Chondrocyte (in vitro differentiated cells): ENCODE measurements at places on chromosomes 1 and 21. TPM values are rescaled to one million over a fixed set of nuclear protein-coding genes. Genes with fewer than 3 reads are reported as not detected.

DNA sequence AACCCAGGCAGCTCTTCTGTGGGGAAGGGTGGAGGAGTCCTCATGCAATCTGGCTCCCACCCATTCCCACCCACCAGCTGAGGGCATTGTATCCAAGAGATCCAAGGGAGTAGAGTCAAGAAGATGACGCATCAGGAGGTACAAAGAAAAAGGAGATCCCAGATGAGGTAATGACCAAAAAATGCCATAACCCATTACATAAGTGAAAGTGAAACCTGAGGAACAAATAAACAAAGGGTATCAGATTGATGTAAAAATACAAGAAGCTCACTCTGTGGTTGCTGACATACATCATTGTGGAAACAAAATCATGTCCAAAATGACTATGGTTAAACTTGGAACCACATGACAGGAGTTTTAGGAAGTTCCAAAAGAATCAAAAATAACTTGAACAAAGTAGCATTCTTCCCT is 42.5 kb downstream of the CCN1 start:
- H3K4me1 ChIP-seq = peaks cover 40% of the 10 kb centered on the region
- H3K27ac ChIP-seq = peak overlapping the region; percentile 36
- H3K4me3 ChIP-seq = no peak overlapping the region
- DNase-seq = no peak
- no peaks in the 10 kb centered on the region for H3K27me3 ChIP-seq

DNA sequence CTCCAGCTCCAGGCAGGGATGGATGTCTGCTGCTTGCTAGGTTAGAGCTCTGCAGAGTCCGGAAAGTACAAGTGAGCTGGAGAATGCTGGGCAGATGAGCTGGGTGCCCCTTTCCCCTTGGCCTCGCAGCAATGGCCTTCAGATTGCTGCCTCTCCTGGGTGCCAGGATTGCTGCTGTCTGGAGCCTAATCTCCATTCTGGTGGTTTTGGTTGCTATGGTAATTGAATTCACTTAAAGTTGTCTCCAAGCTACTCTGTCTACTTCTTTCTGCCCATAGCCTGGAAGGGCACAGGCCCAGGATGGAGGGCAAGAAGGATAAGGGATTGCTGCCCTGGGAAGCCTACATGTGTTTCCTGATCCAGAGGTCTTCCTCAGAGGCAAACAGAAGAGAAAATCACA is 14.6 kb upstream of the KCND3 start:
- peaks cover 46% of the 10 kb centered on the region for H3K27me3 ChIP-seq
- DNase-seq = no peak
- H3K36me3 ChIP-seq = peaks cover 3% of the 10 kb centered on the region
- no peak overlapping the region for H3K4me3 ChIP-seq

DNA sequence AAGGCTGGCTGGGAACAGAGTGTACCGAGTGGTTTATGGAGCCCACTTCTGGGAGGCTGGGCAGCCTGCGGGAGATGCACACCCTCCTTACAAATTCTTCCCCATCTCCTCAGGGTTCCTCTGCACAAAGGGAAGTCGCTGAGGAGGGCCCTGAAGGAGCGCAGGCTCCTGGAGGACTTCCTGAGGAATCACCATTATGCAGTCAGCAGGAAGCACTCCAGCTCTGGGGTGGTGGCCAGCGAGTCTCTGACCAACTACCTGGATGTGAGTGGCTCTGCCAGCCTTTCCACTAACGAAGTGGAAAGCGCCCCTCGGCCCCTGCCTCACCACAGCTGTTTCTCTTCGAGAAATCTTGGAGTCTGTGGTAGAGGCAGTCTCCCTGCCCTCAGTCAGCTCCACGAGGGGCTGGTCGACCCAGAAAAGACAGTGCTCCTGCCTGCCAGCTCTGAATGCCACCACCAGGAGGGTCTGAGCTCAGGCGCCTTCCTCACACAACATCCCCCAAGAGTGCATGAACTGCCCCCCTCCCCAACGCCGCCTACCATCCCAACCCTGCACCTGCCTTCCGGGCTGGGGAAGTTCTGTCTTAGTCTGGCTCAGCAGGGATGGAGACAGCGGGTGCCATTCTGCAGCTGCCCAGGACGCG is 31.8 kb downstream of the PROK1 start:
- no peak overlapping the region for H3K4me3 ChIP-seq
- no peak overlapping the region for H3K27ac ChIP-seq
- no peaks in the 10 kb centered on the region for H3K4me1 ChIP-seq
- H3K36me3 ChIP-seq = peaks cover 2% of the 10 kb centered on the region
- H3K27me3 ChIP-seq = peaks cover 31% of the 10 kb centered on the region

DNA sequence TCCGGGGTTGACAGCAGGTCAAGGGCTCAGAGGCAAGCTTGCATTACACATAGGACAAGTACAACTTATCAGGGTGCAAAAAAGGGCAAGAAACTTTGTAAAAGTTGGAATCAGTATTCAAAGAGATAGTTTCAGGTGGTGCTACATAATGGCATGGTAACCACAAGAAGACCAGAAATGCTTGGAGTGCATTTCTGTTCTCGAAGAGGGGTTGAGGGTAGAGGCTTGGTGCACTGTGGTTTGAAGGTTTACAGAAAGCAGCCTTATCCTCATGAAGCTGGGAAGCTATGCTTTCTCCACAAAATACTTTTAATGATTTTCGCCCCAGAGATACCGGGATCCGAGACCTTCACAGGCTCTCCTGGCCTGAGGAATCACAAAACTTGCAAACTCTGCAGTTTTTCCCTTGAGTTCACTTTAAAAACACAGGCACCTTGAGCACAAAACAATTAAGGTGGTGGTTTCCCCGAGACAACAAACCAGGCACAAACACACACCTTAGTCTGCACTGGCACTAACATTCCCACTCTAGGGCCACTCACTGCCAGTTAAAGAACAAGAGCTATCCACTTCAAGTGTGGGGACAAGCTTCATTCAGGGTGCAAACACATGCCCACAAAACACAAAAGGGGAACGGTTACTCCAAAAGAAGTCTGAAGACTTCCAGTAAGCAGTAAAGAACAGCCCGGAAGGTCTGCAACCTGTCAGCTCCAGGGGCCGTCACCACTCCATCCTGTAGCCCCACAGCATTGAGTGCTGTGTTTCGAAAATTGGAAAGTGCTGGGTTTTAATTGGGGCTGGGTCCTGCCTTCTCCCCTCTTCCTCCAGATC is 29.8 kb upstream of the NFIA start:
- no peaks in the 10 kb centered on the region for H3K27me3 ChIP-seq
- H3K4me1 ChIP-seq = peaks cover 45% of the 10 kb centered on the region
- no peak overlapping the region for H3K4me3 ChIP-seq
- no peak overlapping the region for H3K27ac ChIP-seq
- H3K36me3 ChIP-seq = no peaks in the 10 kb centered on the region

DNA sequence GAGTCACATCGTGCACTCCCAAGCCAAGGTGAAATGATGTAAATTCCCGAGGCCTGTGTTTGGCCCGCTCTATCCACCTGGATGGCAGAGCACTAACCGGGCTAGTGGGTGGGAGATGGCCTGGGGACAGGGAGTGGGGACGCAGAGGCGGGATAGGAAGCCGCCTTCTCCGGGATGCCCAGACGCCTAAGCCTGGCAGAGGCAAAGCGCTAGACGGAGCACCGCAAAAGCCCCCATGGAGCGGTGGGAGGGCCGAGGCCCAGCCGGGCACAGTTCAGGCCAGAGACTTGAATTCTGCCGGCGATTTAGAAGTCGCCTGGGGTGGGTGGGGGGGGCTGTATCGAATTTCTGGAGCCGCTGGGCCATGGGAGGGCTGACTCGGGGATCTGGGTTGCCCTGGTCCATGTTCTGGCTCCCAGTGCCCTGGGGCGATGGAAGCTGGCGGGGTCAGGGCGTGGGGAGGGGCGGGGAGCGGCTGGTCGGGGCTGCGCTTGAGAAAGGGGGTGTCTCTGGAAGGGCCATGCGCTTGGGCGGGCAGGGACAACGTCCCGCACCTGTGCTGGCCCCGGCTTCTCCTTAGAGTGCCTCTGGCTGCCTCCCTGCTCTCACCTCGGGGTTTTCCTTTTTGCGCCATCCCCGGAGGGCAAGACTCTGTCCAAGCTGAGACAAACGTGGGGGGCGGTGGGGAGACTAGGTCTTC is 28.0 kb downstream of the KIAA2013 start:
- DNase-seq = no peak
- H3K4me3 ChIP-seq = no peak overlapping the region
- no peak overlapping the region for H3K27ac ChIP-seq
- H3K4me1 ChIP-seq = no peaks in the 10 kb centered on the region
- H3K27me3 ChIP-seq = peaks cover 24% of the 10 kb centered on the region

GRCh38 chr1:25695771-25696311 is 79.2 kb downstream of the MAN1C1 start:
- no peak for DNase-seq
- H3K27me3 ChIP-seq = no peaks in the 10 kb centered on the region
- H3K27ac ChIP-seq = peak overlapping the region; percentile 97
- peaks cover 71% of the 10 kb centered on the region for H3K4me1 ChIP-seq

- H3K4me3 ChIP-seq = no peak overlapping the region
- no peak for DNase-seq
- H3K4me1 ChIP-seq = peaks cover 13% of the 10 kb centered on the region
- no peaks in the 10 kb centered on the region for H3K36me3 ChIP-seq
- H3K27me3 ChIP-seq = no peaks in the 10 kb centered on the region
- H3K27ac ChIP-seq = no peak overlapping the region
These were observed 1.5 kb upstream of the AKNAD1 start for GRCh38 chr1:108858230-108858950.

DNA sequence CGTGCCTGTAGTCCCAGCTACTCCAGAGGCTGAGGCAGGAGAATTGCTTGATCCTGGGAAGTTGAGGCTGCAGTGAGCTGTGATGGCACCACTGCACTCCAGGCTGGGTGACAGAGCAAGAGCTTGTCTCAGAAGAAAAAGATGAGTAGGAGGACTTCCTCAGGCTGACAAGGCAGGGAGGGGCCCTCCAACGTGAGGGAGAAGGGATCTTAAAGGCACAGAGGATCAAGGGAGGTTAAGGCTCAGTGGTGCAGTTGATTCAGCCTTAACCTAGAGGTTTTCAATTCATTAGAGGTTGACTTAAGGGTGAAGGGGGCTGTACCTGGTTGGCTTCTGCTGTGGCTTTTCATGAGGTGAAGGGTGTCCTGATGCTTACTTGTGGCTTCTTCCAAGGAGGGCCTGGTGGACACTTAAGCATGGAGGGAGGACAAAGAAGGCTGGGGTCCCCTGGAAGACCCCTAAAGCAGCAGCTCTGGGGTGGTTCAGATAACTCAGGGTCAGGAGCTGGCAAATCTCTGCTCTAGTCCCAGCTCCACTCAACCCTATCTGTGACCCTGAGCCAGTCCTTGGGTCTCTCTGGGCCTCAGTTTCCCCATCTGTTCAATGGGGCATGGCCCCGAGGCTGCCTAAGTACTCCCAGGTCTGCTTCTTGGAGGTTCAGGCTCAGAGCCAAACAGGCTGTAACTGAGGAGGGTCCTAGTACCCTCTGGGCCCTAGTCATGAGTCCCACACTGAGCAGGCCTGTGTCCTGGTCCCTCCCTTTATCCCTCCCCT is 6.3 kb downstream of the EXTL1 start:
- H3K4me1 ChIP-seq = peaks cover 21% of the 10 kb centered on the region
- H3K27ac ChIP-seq = no peak overlapping the region
- H3K27me3 ChIP-seq = no peaks in the 10 kb centered on the region
- no peak for DNase-seq

DNA sequence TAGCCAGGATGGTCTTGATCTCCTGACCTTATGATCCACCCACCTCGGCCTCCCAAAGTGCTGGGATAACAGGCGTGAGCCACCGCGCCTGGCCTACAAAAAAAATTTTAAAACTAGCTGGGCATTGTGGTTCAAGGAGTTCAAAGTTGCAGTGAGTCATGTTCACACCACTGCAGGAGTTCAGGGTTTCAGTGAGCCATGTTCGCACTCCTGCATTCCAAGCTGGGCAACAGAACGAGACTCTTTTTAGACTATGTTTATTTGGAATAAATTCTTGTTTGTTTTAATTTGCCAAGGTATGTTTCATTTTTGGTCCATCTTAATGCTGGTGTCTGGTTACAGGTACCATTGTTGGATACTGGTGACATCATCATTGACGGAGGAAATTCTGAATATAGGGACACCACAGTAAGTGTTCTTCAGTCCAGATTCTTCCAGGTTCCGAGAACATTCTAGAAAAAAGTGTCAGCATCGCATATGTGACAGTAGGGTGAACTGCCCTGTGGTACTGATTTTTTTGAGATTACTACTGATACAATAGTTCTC is 3.9 kb downstream of the PGD start:
- H3K4me1 ChIP-seq = peaks cover 46% of the 10 kb centered on the region
- H3K4me3 ChIP-seq = no peak overlapping the region
- H3K36me3 ChIP-seq = peaks cover 27% of the 10 kb centered on the region
- no peak for DNase-seq
- H3K27ac ChIP-seq = peak overlapping the region; percentile 75

GRCh38 chr1:8560611-8561544 is 243.0 kb downstream of the SLC45A1 start:
- H3K27me3 ChIP-seq = no peaks in the 10 kb centered on the region
- no peak for DNase-seq
- peaks cover 18% of the 10 kb centered on the region for H3K4me1 ChIP-seq
- no peaks in the 10 kb centered on the region for H3K36me3 ChIP-seq

GRCh38 chr1:166184012-166184411 is 17.2 kb upstream of the FAM78B start:
- H3K36me3 ChIP-seq = no peaks in the 10 kb centered on the region
- peaks cover 5% of the 10 kb centered on the region for H3K27me3 ChIP-seq
- no peak overlapping the region for H3K27ac ChIP-seq
- DNase-seq = no peak

GRCh38 chr1:6464514-6464836 is 1.5 kb downstream of the TNFRSF25 start:
- H3K4me1 ChIP-seq = no peaks in the 10 kb centered on the region
- DNase-seq = no peak
- no peak overlapping the region for H3K4me3 ChIP-seq
- no peaks in the 10 kb centered on the region for H3K27me3 ChIP-seq
- peaks cover 27% of the 10 kb centered on the region for H3K36me3 ChIP-seq

DNA sequence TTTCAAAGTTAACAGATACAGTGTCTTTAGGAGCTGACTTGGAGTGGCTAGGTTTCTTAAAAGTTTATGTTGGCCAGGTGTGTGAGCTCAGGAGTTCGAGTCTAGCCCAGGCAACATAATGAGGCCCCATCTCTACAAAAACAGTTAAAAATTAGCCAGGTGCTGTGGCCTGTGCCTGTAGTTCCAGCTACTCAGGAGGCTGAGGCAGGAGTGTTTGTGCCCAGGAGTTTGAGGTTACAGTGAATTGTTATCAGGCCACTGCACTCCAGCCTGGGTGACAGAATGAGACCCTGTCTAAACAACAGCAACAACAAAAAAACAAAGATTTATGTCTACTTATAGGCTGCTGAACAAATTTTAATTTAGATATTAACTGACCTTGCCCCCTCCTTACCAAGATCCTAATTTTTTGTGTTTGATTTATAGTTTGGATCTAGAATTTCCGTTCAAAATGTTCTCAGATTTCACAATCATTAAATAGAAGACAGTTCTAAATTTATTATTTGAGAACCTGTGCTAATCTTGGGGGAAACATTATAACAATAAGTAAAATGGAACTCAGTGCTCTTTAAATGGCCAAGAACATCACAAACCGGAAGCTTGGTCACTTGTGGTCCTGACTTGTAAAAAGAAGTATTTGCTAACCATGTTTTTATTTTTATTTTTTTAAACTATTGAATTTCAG is 67.8 kb downstream of the POU2F1 start:
- no peak overlapping the region for H3K4me3 ChIP-seq
- no peaks in the 10 kb centered on the region for H3K27me3 ChIP-seq
- no peak for DNase-seq
- no peaks in the 10 kb centered on the region for H3K36me3 ChIP-seq

Gene OR2T33
- not detected in 3 replicates for total RNA-seq

Gene ALX3
- total RNA-seq = not detected in 3 replicates

Gene HEYL
- 11.8 to 65.1 TPM (median 63.2 TPM) in 3 replicates for total RNA-seq

Gene ELAPOR1
- total RNA-seq = 0.46 to 1.2 TPM (median 0.97 TPM) in 3 replicates

Gene C1QC
- total RNA-seq = not detected in 3 replicates

Gene OR14K1
- total RNA-seq = not detected in 3 replicates

Gene PTGER3
- 2.0 to 7.9 TPM (median 2.5 TPM) in 3 replicates for total RNA-seq

Gene CHRM3
- 0.05 to 0.29 TPM in 2 of 3 replicates, not detected in the other for total RNA-seq

Gene PEAR1
- total RNA-seq = 1.4 to 13.7 TPM (median 9.9 TPM) in 3 replicates

Gene CTH
- total RNA-seq = 3.8 to 17.4 TPM (median 14.9 TPM) in 3 replicates

Gene ZYG11A
- 0.12 to 0.62 TPM (median 0.62 TPM) in 3 replicates for total RNA-seq

Gene PRDM16
- total RNA-seq = 10.4 to 19.0 TPM (median 18.3 TPM) in 3 replicates
